Osteoblast (primary cell): ENCODE measurements at places on chromosomes 6 and 20. TPM values are rescaled to one million over a fixed set of nuclear protein-coding genes. Genes with fewer than 3 reads are reported as not detected.

DNA sequence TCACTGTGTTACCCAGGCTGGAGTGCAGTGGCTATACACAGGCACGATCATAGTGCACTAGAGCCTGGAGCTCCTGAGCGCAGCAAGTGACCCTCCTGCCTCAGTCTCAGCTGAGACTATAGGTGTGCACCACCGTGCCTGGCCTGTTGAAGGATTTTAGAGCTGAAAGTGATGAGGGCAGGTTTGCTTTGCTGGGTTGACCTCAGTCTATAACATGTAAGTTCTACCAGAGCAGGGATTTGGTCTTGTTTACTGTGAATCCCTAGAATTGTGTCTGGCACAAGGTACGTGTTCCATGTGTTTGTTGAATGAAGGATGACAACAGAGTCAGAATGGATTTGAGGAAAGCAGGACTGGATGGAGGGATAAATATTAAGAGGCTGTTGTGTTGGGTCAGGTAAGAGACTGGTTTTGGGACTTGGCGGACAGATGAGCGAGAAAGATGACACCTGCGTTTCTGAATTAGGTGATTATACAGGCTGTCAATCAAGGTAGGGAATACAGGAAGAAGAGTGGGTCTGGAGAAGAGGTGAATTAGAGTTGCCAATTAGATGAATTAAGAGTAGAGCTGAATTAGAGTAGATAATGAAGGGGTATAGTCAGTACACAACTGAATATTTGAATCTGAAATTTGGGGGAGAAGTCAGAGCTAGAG, 6.5 kb downstream of the ASXL1 start:
- no peak for DNase-seq

The ABCC10 gene
- total RNA-seq, result 26.4 and 27.1 TPM in 2 replicates

The CCM2L gene
- not detected in 2 replicates for total RNA-seq

DNA sequence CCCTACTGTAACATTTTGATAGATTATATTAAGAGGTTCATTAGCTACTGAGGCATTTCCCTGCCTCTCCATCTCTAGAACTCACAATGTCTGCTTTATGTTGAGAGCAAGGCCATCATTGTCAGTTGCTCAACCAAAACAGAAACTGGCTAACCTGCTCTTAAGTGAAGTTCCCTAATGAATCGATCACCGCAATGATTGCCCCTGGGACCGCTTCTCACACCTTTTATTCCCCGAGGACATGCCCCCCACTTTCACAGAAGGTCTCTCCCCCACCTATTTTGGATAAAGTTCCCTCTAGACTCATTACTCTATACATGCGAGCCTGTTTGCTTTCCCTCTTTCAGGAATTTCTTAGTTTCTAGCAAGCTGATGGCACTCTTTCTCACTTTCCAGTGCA, 108.8 kb downstream of the FAM217A start:
- DNase-seq, result no peak

- DNase-seq, result no peak
These were observed 9.8 kb downstream of the XRN2 start for GRCh38 chr20:21312813-21313474.

The BEND6 gene
- 22.4 and 23.6 TPM in 2 replicates for total RNA-seq

- DNase-seq, result no peak
These were observed 1.6 kb downstream of the PSMA7 start for GRCh38 chr20:62141397-62142251.

The SLC26A8 gene
- under 0.01 TPM in 1 of 2 replicates, not detected in the other for total RNA-seq

DNA sequence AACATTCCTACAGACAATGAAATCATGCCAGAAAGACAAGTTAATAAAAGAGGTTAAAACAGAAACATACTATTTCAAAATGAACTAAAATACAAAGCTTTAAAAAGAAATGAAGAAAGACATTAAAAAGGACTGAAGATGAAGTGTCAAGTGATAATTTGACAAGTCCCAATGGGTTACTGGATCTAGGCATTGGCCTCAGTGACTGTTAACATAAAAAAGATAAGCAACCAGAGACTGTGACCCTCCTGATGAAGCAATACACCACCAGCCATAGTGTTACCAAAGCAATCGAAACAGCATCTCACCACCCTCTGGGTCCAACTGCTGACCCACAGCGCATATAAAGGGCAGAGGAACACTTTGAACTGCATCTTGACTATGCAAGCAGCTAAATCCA, 130.3 kb downstream of the FIG4 start:
- DNase-seq, result no peak

DNA sequence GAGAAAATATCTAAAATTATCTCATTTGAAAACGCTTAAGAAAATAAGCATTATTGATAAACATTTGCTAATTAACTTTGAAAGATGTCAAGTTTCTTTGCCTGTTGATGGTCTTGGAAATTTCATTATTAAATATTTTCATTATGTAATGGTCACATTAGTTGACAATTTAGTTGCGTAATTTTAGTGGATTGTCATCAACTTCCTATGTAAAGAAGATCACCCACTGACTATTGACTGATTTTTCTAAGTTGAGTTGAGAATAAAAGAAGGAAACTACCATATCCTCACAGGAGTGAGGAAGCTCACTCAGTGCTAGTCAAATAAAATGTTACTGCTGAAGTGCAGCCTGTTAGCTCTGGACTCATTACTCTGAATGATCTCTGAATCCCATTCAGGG, 79.9 kb upstream of the LY86 start:
- DNase-seq, result no peak

DNA sequence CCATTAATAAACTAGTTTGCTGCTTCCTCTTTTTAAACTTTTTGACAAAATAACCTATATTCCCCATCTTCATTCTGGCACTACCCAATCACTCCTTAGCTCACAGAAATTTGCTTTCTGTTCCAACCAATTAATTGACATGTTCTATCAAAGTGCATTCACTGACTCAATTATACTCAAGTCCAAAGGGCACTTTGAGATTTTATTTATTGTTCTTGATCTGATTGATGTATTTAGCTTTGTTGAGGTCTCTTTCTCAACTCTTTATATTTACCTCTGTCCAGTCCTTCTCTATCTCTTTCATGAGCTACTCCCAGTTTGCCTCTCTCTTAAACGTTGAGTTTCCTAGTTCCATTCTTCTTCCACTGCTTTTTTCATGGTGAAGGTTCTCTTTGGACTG, 104.4 kb upstream of the TENT5A start:
- no peak for DNase-seq

DNA sequence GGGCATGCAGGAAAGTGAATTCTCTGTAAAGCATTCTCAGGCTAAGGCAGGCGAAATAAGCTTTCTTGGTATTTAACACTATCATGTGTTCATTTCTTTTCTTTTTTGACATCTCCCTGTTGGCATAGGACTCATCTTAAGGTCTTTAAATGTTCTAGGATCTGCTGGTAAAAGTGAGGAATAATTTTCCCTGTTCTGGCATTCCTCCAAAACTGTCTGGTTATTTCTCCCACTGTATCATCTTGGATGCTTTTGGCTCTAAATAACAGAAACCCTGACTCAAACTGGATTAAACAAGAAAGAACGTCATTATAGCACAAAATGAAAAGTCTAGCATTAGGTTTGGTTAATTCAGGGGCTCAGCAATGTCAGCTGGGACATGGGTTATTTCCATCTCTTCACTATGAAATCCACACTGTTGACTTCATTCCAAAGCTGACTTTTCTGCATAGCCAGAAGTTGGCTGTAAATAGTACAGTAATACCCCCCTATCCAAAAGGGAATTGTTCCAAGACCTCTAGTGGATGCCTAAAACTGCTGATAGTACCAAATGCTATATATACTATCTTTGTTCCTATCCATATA, 37.9 kb upstream of the SNAP25 start:
- DNase-seq, result no peak

DNA sequence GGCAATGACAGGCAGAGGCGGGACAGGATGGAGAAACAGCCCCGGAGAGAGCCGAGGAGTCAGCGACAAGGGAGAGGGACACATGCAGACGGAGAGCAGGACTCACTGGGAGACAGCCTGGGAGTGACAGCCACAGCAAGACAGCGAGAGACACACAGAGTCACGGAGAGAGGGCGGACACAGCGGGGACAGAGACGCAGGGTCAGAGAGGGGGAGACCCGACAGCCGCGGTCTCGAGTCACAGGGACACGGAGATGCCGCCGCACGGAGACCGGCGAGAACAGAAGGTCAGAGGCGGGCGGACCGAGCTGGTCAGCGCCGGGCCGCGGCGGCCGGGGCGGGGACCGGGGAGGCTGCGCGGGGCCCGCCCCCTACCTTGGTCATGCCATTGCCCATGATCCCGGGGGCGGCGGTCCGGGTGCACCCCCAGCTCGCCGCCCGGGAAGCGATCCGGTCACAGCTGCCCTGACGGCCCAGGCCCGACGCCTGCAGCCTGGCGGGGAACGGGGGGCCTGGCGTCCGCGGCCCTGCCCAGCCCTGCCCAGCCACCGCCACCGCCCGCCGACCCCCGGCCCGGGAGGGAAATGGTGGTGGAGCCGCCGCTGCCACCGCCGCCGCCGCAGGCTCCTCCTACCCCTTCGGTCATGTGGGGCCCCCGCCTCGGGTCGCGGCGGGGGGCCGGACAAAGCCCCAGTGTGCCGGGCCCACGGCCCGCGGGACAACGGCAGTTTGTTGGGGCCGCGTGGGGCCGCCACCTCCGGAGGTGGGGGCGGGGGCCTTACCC, at the start of the genes DUSP15 and TTLL9:
DUSP15 (minus strand) TSS at position 586 of the 784 bp plus-strand sequence; CDS start at position 396, 190 bp downstream.
TTLL9 (plus strand) TSS at position 693 of the 784 bp plus-strand sequence. CDS start 493 bp downstream, outside the sequence.
- DNase-seq, result peak; percentile 85

DNA sequence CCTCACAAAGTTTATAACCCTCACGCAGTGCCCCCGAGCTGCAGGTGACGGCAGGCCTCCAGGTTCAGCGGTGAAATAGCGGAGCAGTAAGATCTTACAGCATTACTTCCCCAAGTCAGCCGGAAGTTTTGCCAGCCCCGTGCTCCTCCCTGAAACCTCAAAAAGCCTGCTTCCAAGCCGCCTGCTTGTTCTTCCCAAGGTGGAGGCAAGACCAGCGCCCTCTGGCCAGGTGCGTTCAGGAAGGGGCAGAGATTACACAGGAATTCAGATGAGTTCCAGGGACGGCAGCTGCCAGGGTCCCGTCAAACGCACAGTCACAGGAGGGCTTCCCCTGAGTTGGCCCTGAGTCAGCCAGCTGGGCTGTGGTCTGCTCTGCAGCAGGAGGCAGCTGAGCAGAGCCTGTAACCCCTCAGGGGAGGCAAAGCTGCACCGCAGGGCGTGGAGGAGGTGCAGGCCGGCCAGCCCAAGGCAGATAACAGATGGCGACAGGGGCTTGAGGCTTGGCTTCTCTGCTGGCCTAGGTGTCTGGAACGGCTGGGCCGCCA, 124.1 kb upstream of the RPS6KA2 start:
- no peak for DNase-seq

- no peak for DNase-seq
These were observed 67.9 kb upstream of the GATA5 start for GRCh38 chr20:62543470-62544302.

GRCh38 chr6:2773449-2773848, 8.3 kb downstream of the WRNIP1 start:
- DNase-seq, result no peak

DNA sequence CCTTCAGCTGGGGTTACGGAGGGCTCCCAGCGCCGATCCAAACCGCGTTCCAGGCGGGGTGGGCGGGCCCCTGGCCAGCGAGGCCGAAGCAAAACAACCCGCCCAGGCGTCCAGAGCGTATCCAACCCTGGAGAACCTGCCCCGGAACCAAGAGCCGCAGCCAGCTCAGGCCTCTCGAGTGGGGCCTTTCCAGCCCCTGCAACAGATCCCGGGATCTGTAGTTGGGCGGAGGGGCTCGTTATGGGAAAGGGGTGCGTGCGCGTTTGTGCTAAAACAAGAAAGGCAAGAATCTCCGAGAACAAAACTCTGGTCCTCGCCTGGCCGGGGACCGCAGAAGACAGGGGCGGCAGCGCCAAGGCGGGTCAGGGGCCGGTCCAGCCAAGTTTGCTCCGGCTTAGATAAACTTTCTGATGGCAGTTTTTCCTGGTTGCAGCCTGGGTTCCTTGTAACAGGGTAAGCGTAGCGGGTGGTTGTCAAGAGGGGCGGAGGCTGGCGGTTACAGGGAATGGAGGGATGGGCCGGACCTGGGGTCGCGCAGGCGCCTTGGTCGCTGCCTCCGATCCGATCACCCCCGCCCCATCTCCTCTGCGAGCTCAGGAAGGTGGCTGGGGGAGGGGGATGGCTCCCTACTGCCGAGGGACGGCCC, 448 bp upstream of the RIN2 start:
- DNase-seq, result peak; percentile 97

- no peak for DNase-seq
These were observed 26.9 kb upstream of the CHMP4B start for GRCh38 chr20:33784225-33784624.

DNA sequence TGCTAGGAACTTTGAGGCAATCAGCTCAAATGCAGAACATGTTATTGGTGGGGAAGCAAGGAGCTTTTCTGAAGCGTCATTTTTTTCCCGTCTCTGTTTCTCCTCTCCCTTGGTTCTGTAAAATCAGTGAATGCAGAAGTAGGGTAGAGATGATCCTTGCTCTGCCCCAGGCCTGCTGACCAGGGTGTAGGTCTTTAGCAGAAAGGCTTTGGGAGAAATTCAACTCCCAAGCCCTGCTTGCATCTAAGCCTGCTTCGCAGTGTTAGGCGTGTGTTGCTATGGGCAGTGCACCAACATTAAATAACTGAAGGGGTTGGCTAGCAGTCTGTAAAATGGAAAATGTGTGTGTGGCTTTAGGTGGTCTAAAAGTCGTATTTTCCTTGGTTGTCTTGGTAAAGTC, 45.9 kb downstream of the SASH1 start:
- no peak for DNase-seq

- no peak for DNase-seq
These were observed 38.7 kb downstream of the SYNE1 start for GRCh38 chr6:152598421-152598820.

The CST5 gene
- not detected in 2 replicates for total RNA-seq

The GPSM3 gene
- 0.88 and 1.1 TPM in 2 replicates for total RNA-seq

The HNF4A gene
- not detected in 2 replicates for total RNA-seq

The DDO gene
- 3.6 and 5.9 TPM in 2 replicates for total RNA-seq

DNA sequence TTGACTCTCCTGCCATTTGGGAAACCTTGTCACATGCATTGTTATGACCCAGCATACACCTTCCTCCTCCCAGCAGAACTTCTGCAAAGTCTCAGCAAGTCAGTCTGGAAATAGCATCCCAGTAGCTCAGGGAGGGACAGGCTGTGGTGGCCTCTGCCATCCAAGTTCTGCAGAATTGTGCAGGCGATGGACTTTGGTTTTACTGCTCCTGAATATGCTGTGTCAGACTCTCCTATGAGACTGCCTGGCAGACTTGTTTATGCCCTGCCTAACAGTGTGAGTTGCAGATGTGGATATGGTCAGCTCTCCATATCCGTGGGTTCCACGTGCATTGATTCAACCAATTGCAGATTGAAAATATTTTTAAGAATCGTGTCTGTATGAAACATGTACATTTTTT, 52.8 kb downstream of the SNRNP48 start:
- no peak for DNase-seq

- no peak for DNase-seq
These were observed 204.5 kb downstream of the HIVEP2 start for GRCh38 chr6:142740449-142740848.

- peak; percentile 61 for DNase-seq
These were observed 212.1 kb upstream of the MARCKS start for GRCh38 chr6:113644861-113645575.
